ENCODE measurements at places on chromosomes 7 and 10.

GRCh38 chr7:138542183-138542582 is 82.1 kb downstream of the TRIM24 start:
- DNase-seq: no peak

- DNase-seq: no peak
Measured at GRCh38 chr10:17213646-17214349, 12.3 kb upstream of the TRDMT1 start.

DNA sequence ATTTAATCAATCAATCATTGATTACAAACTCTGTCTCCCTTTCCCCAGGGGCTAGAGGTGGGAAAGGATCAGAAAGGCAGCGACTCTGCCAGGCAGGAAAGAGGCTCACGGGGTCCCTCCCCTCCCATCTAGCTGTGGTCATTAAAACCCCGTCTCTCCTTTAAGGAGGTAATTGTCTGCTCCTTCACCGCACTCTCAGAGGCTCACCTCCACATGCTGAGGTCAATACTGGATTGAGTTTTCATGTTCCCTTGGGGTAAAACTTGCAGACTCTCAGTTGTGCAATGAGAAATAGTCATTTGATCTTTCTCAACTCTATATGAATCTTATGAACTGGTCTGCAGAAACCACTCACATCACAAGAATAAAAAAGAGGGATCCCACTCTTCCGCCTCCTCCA is 368.8 kb downstream of the ADRA2A start:
- DNase-seq: no peak

DNA sequence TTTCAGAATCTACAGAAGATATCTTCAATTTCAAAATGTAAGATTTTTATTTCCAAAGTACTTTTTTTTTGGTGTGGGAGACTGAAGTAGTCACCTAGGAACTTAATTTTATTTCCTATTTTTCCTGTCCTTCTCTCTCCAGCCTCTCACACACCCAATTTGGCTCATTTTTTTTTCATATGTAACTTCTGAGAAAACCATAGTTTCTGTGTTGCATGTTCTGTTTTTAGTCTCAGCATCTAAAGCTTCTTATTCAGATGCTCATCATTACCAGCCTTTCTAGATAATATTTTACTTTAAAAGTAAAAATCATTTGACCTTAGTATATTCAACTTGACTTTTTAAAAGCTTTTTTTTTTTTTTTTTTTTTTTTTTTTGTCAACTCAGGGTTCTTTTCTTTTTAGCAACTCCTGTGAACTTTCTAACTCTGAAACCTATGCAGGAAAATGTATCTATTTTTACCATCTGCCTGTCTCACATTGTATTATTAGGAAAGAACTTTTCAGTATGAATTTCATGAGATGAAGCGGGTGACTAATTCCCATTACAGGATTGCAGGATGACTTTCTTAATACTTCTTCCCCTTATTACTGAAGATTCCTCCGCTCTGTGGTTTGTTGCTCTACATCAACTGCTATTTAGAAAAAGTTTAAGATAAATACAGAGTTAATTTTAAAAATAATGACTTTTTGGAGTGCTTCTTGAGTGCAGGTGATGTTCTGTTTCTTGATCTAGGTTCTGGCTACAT is 73.6 kb upstream of the LSM8 start:
- no peak for DNase-seq

DNA sequence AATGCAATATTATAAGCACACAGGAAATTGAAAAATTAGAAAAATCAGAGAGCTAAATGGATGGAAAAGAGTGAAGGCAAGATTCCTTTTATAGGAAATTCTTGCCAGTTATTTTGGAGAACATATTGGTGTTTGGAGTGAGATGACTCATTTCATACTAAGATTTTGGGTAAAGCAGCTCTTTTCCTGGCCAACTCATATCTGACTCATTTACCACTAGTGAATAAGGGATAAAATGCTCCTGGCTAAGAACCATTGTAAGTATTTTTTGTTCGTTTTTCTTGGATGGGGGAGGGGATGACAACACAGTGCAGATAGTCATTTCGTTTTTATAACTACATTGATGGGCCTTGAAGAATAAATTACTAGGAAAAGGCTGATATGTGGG is 139.3 kb downstream of the TWIST1 start:
- DNase-seq: no peak

- no peak for DNase-seq
Measured at GRCh38 chr10:124903111-124903510, 38.8 kb upstream of the ZRANB1 start.

GRCh38 chr10:106947643-106948042 is 216.9 kb downstream of the SORCS1 start:
- DNase-seq: no peak

- peak; percentile 55 for DNase-seq
Measured at GRCh38 chr7:2373124-2373556, 18.5 kb downstream of the EIF3B start.

- peak; percentile 26 for DNase-seq
Measured at GRCh38 chr7:44750921-44751571, 2.4 kb downstream of the ZMIZ2 start.

- no peak for DNase-seq
Measured at GRCh38 chr10:132444877-132445351, 47.9 kb downstream of the PWWP2B start.

DNA sequence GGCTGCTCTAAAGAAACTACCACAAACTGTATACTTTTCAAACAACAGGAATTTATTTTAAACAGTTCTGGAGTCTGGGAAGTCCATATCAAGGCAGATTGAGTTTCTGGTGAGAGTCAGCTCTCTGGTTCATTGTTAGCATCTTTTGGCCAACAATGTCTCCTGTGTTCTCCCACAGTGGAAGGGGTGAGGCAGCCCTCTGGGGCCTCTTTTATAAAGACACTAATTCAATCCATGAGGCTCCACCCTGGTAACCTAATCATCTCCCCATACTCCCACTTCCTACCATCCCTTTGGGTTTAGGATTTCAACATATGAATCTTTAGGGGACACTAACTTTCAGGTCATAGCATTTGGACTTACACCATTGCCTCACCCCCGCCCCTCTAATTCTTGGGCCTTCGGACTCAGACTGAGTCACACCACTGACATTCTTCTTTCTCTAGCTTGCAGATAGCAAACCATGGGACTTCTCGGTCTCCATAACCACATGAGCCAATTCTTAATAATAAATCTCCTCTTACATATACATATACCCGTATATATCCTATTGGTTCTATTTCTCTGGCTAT is 64.3 kb upstream of the ANTXRL start:
- no peak for DNase-seq

GRCh38 chr10:76415554-76415953 is 984.1 kb downstream of the LRMDA start:
- DNase-seq: no peak

DNA sequence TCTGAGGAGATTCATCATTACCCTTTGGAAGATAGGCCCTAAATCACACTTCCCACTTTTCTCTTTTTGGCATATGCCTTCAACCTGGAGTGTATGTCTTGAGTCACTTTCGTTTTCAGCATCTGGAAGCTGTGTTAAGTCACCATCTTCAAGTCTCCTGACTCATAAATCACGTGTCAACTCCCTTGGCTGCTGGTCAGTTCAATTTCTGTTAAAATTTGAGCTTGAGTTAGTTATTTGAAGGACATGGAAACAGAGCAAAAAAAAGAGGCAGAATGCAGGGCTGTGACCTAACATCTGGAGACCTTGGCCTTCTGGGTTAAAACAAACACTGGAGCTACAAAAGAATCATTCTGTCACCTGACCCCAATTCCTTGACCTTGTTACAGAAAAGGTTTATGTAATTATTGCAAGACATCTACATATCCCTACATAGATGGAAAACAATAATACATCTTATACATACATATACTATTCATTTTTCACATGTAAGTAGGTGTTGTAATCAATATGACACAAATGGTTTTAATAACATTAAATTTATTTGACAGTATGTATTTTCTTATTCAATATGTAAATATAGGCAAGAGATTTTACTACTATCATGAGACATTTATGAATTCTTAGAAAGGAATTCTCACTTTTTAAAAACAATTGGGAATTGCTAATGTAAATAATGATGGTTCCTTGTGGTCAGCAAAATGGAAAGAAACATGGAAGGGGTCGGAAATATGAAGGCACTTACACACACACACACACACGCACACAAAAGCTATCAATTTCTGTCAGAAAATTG is 169.7 kb upstream of the PHYHIPL start:
- no peak for DNase-seq
